ENCODE measurements at places on chromosomes 4 and X.

DNA sequence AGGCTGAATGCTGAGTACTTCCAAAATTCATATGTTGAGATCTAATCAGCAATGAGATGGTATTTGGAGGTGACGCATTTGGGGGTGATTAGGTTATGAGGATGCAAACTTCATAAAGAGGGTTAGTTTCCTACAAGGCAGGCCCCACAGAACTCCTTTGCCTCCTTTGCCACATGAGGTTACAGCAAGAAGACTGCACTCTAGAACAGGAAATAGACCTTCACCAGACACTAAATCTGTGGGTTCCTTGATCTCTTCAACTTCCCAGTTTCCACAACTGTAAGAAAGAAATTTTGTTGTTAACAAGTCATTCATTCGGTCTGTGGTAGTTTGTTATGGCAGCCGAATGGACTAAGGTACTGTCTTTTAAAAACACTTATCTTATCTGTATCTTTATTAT lies 681.9 kb upstream of the HS3ST1 start:
- no peak for DNase-seq

GRCh38 chr4:114091546-114091945 lies 112.1 kb upstream of the ARSJ start:
- DNase-seq, result no peak

DNA sequence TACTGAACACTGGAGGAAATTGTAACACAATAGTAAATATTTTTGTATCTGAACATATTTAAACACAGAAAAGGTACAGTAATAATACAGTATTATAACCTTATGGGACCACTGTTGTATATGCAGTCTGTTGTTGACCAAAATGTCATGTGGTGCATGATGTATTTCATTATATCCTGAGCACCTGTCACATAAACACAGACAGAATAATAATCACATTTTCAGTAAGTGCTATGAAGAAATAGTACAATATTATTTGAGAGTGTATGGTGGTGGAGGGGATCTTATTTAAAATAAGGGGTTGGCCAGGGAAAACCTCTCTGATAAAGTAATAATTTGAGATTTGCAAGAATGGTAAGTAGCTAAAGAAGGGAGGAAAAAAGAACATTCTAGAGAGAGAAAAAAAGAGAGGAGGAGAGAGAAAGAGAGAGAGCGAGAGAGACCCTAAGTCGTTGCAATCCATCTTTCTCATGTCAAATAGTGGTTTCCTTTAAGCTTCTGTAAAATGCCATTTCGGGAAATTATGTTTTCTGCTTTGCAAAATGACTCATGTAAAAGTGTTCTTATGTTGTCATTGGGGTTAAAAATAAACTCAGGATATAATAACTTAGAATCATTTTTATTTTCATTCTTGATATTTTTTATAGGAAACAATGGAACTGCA lies 19.3 kb upstream of the CLNK start:
- DNase-seq, result no peak

DNA sequence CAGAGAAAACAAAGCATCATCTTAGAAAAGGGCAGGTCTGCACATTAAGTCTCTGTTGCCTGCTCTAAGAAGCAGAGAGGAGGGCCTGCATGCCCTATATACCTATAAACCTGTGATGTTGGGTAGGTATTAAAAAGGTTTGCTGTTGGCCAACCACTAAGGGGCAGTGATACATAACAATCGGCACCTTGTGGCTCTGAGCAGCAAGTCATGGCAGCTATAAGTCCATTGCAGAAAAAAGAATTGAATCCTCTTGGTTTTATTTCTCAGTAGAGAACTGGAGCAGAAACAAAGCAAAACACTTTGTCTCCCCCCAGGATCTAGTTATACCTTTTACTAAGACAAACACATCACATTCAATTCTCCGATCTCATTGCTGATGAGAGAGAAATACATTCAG lies 1364.4 kb downstream of the STIM2 start:
- peak; percentile 24 for DNase-seq

DNA sequence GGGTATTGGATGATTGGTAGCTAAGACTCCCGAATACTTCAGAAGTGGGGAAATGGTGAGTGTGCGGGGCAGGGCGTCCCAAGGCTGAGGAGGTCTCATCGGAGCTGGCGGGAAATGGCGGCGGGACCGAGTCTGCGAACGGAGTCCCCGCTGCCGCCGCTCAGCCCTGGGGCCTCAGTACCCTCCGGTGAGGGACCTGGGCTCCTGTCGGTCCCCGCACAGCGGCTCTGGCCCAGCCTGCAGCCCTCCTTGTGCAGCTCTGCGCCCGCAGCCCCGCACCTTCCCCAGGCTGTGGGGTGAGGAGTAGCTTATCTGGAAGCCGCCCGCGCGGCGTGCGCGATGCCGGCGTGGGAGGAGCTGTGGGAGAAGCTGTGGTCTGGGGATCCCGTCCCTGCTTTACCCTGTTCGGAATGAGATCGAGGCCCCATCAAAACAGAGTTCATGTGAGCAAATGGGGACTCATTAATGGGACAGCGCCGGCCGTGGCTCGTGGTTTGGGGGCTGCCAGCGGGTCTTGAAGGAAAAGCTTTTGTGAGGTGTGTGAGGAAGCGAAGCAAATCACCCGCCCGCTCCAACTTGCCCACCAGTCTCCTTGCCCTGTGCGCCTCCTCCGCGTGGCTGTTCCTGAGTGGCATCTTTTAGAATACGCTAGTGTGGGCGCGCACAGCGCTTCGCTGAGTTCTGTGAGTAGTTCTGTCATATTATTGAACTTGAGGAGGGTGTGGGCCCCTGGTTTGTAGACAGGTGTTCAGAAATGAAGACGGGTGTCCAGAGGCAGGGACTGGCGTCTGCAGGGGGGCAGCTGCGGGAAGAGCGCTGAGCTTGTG lies 531 bp downstream of the ZNF141 start:
- peak; percentile 40 for DNase-seq

DNA sequence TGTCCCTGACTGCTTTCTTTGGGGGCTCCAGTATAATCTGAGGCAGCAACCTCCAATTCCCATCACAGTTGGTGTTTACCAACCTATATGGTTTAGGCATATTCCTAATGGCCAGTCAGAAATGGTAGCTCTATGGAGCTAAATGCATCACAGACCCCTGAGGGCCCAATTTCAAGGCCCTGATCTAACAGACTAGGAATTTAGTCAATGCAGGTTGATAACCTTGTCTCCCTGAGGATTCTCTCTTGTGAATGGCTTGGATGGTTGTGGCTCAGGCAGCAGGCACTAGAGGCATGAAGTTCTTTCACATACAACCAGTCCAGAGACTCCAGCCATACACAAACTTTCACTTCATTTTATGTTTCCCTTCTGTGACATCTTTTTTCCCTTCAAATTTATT lies 59.4 kb downstream of the TMPRSS11F start:
- no peak for DNase-seq

DNA sequence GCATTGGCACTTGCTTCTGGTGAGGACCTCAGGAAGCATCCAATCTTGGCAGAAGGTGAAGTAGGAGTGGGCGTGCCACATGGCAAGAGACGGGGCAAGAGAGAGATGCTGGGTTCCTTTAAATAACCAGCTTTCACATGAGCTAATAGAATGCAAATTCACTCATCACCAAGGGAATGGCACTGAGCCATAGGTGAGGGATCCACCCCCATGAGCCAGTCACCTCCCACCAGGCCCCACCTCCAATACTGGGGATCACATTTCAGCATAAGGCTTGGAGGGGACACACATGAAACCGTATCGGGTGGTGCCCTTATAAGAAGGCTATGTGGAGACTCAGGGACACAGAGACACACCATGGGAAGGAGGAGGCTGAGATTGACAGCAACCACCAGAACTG lies 140.0 kb upstream of the MSX1 start:
- DNase-seq, result no peak

- no peak for DNase-seq
Observed at GRCh38 chr4:180084561-180084960, 2158.6 kb upstream of the TENM3 start.

DNA sequence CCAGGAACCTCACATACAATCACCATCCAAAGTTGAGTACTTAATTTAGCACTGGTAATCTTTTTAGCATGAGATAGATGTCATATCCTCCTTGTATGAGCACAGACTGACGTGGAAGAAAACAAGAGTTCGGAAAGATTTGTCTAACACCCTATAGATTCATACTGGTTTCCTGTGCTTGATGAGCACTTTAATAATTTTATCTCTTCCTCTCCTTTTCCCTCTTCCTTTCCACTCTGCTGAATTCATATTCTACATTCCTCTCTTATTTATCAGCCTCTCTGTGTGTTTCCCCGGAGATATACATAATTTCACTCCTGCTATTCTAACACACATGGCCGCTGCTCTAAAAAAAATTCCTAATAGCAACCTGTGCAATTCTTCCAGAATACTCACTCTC lies 273.9 kb downstream of the AFF2 start:
- DNase-seq, result no peak

DNA sequence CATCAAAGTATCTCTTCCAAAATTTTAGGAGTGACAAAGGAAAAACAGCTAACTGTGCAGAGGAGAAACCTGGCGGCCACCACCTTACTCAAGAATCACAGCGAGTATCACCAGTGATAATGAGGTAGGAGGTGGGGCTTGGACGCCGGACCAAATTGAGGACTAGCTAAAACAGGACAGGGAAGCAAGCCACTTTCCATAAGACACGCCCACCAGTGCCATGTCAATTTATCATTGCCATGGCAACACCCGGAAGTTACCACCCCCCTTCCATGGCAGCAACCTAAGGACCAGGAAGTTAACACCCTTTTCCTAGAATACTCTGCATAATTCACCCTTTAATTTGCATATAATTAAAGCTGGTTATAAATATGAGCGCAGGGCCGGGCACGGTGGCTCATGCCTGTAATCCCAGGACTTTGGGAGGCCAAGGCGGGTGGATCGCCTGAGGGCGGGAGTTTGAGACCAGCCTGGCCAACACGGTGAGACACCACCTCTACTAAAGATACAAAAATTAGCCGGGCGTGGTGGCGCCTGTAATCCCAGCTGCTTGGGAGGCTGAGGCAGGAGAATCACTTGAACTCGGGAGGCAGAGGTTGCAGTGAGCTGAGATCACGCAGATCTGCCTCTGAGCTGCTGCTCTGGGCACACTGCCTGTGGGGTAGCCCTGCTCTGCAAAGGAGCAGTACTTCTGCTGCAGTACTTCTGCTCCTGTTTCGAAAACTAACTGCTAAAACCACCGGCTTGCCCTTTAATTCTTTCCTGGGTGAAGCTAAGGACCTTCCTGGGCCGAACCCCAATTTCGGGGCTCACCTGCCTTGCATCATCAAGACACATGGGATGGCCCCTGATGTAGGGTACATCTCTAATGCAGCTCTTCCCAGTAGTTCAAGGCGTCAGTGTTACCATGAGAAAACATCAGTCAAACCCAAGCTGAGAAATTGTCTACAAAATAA lies 116.7 kb downstream of the HMX1 start:
- DNase-seq, result no peak

- DNase-seq, result no peak
Observed at GRCh38 chrX:53184836-53185235, 40.2 kb downstream of the KDM5C start.

- no peak for DNase-seq
Observed at GRCh38 chr4:8642651-8643321, 50.2 kb downstream of the CPZ start.

GRCh38 chr4:75512386-75513211 lies 1.6 kb downstream of the RCHY1 start:
- DNase-seq, result no peak

- DNase-seq, result no peak
Observed at GRCh38 chr4:6972911-6973310, 63.3 kb downstream of the TBC1D14 start.

GRCh38 chrX:71992711-71993110 lies 82.1 kb downstream of the NHSL2 start:
- no peak for DNase-seq

GRCh38 chr4:138263247-138263816 lies 21.2 kb upstream of the SLC7A11 start:
- no peak for DNase-seq

DNA sequence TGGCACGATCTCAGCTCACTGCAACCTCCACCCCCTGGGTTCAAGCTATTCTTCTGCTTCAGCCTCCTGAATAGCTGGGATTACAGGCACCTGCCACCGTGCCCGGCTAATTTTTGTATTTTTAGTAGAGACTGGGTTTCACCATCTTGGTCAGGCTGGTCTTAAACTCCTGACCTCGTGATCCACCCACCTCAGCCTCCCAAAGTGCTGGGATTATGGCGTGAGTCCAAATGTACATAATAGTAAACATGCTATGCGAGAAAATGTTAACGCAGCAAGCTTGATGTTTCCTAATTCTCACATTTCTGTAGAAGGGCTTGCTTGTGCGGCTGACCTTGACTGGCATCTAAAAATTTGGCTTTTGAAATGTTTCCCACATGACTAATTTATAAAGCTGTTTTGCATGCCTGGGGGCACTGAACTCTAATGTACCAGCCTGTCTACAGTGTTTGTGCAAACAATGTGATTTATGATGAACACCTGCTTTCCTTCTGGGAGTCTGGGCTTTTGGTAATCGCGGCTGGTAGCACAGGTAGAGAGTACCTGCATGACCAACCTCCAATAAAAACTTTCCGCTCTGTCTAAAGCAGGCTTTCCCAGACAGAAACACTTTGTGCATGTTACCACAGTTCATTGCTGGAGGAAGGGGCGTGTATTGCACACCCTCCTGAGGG lies 216.8 kb downstream of the IL15 start:
- peak; percentile 80 for DNase-seq

DNA sequence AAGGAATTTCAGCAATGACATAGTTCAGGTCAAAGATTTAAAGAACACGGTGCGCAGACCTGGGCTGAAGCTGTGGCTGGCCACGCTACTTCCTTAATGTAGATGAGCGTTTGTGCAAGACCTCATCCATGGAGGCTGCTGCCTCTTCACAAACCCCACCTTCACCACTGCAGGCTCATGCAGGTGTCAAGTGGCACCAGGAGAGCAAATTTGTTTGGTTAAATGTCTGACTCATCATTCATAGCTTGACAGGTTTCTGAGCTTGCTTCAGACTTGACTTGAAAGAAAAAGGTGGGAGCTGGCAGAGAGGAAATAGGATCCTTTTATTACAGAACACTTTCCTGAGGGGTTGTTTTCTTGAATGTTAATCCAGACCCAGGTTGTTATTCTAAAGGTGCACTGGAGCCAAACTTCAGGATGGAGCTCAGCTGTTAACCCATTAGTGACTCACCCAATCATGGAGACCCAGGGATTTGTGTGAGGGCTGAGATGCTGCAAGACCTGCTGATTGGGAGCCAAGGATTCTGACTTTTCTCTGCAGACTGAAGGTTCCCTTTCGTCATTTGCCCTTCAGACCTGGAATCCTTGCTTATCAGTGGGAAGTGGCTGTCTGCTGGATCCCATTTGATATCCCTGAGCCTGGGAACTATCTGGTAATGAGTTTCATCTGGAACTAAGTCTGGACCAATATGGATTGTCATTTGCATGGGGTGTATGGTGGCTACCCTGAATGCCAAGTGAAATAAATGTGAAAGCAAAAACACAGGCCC lies 315.3 kb downstream of the PTTG2 start:
- peak; percentile 67 for DNase-seq

- DNase-seq, result no peak
Observed at GRCh38 chr4:69910016-69910782, 20.7 kb upstream of the CSN1S1 start.

- DNase-seq, result no peak
Observed at GRCh38 chrX:69278031-69278687, 112.9 kb upstream of the PJA1 start.

DNA sequence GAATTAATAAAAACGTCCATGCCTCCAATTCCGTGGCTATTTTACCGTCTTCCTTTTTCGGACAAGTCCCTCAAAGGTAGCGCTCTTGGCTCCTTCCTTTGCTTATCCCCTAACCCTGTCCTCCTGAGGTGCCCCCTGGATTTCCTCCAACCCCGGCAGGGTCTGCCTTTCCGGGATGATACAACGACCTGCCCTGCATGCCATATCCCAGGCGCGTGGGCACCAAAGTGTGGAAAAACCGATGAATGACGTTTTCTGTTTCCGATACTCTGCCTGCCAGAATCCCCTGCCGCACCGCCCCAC lies 706 bp upstream of the CSTF2 start:
- no peak for DNase-seq

GRCh38 chrX:5991393-5991792 lies 237.3 kb downstream of the NLGN4X start:
- DNase-seq, result no peak

Measured in NCI-H345 (cell line).